Fibroblast of the aortic adventitia (primary cell): ENCODE measurements at places on chromosomes 1 and 21. TPM values are rescaled to one million over a fixed set of nuclear protein-coding genes. Genes with fewer than 3 reads are reported as not detected.

The LRRC71 gene
- total RNA-seq: 0.09 TPM in 1 of 2 replicates, not detected in the other

The ACTL8 gene
- total RNA-seq: not detected in 2 replicates

The BCAR3 gene
- total RNA-seq: 20.6 and 34.4 TPM in 2 replicates

The C1QC gene
- total RNA-seq: not detected in 2 replicates

The UMODL1 gene
- not detected in 2 replicates for total RNA-seq

The DCST1 gene
- total RNA-seq: not detected in 2 replicates

The SPRR2G gene
- not detected in 2 replicates for total RNA-seq

The FCRL3 gene
- not detected in 2 replicates for total RNA-seq

The ATP6V1G3 gene
- not detected in 2 replicates for total RNA-seq
